A673 (cell line): ENCODE measurements at places on chromosomes 2 and 18. TPM values are rescaled to one million over a fixed set of nuclear protein-coding genes. Genes with fewer than 3 reads are reported as not detected.

Gene FRZB
- total RNA-seq, result 1.8 and 3.6 TPM in 2 replicates

Gene LRRC30
- not detected in 2 replicates for total RNA-seq

Gene TMEFF2
- total RNA-seq, result 6.0 and 7.0 TPM in 2 replicates

Gene ARHGAP28
- total RNA-seq, result not detected in 2 replicates

Gene C2orf80
- not detected in 2 replicates for total RNA-seq

Gene DNAJC27
- 4.4 and 6.7 TPM in 2 replicates for total RNA-seq

Gene MC4R
- not detected in 2 replicates for total RNA-seq

Gene NABP1
- 33.2 and 38.4 TPM in 2 replicates for total RNA-seq

Gene TMEM17
- total RNA-seq, result 1.5 and 1.9 TPM in 2 replicates

DNA sequence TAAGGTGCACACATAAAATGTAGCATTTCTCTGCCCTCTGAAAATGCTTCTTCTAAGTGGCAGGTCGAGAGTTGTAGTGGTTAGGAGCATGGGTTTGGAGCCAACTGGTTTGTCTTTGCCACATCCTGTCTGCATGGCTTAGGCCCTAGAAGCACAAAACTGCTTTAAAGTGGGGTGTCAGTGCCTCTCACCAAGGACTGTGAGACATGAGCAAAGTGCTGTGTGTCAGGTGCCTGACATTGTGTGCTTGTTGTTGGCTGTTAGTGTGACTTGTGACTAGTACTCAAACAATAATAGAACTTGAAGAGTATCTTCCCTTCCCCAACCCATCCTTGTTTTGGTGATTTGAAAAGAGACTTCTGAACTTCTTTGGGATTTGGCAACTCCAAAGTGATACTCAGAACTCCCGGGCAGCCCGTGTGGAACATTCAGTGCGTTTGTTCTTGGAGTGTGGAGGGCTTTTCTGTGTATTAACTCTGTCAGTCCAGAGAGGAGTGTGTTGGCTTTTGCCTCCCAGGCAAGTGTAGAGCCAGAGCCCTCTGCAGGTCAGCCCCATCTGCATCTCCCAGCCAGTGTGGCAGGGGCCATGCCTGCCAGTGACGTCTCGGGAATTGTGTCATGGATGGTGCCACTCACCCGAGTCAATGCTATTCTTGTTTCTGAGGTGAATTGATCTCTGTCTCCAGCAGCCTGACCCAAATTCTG is 5.0 kb downstream of the MGAT5 start:
- no peak for DNase-seq

DNA sequence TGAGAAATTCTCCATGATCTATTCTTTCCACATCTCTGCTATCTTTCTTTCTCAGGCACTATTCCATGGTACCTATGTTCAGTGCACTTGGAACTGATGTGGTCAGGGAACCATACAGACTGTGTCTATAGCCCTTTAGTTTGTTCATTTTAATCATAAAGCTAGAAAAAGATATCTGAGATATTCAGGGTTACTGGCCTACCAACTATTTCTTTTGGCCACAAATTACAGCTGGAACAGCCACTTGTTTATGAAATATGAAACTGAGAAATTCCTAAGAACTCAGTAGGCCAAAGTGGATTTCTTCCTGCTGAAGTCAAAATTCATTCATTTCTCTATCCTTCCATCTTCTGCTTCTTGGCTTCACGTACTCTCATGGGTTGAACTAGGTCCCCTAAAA is 22.8 kb upstream of the LYPD1 start:
- H3K36me3 ChIP-seq, result no peaks in the 10 kb centered on the region
- no peaks in the 10 kb centered on the region for H3K27me3 ChIP-seq
- H3K4me3 ChIP-seq, result no peak overlapping the region
- no peaks in the 10 kb centered on the region for H3K4me1 ChIP-seq
- H3K27ac ChIP-seq, result no peak overlapping the region

DNA sequence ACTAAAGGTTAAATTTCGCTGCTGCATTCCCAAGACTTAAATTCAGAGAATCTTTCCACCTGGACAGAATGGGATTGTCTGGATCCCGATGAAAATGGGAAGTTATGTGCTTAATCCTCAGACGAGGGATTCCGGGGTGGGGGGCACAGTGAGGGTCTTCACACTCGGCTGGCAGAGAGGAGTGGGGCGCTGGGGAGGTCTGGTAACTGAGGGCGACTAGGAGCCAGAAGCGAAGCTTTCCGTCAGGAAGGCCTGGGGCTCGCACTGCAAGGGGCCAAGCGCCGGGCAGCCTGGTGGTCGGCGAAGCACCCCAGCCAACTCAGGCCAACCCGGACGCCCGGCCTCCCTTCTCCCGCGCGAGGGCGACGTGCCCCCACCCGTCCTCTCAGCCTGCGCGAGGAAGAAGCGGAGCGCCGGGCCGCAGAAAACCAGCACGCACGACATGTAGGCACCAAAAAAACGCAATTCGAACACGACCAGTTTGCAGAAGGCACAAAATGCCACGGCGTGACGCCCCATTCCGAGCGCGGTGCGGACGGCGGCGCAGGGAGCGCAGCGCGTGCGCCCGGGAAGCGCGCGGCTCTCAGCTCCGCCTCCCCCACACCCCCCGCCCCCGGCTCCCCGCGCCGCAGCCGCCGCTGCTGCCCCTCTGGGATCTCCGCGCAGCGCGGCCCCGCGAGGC is 188.1 kb downstream of the ZEB2 start:
- H3K27ac ChIP-seq, result peak overlapping the region; percentile 95
- DNase-seq, result no peak
- H3K4me3 ChIP-seq, result peak overlapping the region; percentile 60
- H3K4me1 ChIP-seq, result peaks cover 13% of the 10 kb centered on the region
- no peaks in the 10 kb centered on the region for H3K36me3 ChIP-seq

DNA sequence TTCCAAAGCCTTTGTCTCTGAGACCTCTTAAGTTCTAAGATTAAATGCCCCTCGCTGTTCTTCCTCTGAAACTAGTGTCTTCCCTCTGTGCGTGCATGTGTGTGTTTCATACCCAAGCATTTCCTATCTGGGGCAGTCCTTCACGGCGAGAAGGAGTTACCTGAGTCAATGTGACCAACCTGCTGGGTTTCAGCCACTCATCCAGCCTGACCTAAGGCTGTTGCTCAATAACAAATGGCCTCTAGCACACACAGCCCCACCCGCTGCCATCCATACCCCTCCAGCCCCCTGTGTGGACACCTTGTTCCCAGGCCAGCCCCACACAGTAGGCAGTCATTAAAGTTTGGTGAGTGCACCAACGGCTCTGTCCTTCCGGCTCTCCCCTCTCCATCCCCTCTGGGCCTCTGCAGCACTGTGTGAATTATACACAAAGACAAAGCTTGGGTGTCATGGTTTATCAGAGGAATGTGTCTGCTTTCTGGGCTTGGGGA is 53.8 kb upstream of the FOSL2 start:
- no peak overlapping the region for H3K4me3 ChIP-seq
- no peaks in the 10 kb centered on the region for H3K27me3 ChIP-seq
- no peak overlapping the region for H3K27ac ChIP-seq
- no peaks in the 10 kb centered on the region for H3K36me3 ChIP-seq
- DNase-seq, result no peak

GRCh38 chr2:45930396-45930792 is 278.9 kb downstream of the PRKCE start:
- DNase-seq, result no peak
- H3K27me3 ChIP-seq, result no peaks in the 10 kb centered on the region
- no peak overlapping the region for H3K27ac ChIP-seq
- no peak overlapping the region for H3K4me3 ChIP-seq
- H3K4me1 ChIP-seq, result no peaks in the 10 kb centered on the region
- no peaks in the 10 kb centered on the region for H3K36me3 ChIP-seq

DNA sequence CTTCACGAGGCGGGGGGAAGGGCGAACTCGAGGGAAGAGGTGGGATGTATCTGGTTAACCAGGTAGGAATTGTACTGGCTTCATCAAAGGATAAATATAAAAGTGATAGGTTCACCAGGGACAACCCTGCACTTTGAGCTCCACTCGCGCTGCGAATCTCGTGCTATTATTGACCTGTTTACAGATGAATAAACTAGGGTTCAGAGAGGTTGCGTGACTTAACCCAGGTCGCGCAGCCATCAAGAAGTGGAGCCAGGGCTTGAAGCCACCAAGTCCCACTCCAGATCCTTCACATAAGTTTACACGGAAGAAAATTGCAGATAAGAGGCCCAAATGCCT is 1.4 kb upstream of the CYP1B1 start:
- peaks cover 6% of the 10 kb centered on the region for H3K4me1 ChIP-seq
- DNase-seq, result no peak

DNA sequence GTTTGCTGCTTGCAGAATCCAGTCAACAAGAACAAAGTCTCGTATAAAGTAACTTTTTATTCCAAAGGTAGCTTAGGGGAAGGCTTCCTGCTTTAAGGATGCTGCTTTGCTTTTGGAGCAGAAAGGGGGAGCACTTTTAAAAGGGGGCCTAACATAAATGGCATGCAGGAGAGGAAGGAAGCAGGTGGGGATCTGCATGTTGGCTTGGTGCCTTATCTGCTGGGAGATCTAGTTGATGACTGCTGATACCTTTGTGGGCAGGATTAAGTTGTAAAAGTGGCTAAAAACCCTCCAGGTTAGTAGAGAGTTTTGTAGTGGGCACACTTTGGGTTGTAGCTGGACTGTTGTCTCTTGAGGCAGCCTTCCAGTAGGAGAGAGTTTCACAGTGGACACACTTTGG is 22.5 kb downstream of the UBR3 start:
- H3K27ac ChIP-seq, result no peak overlapping the region
- H3K27me3 ChIP-seq, result no peaks in the 10 kb centered on the region
- no peak overlapping the region for H3K4me3 ChIP-seq
- H3K4me1 ChIP-seq, result peaks cover 4% of the 10 kb centered on the region

DNA sequence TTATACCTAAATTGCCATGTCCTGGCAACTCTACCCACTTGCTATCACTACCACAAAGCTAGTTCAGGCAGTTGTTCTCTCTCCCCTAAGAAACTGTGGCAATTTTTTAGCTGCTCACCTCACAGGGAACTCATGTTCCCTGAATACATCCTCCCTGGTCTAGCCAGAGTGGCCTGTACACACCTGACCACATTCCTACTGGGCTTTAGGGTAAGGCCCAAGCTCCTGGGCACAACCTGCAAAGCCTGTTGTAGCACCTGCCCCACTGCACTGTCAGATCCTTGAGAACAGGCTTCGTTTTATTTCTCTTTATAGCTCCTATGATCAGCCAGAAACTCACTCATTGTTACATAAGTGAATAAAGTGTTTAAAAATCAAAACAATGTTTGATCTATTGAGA is 21.5 kb downstream of the CNGA3 start:
- no peak overlapping the region for H3K27ac ChIP-seq
- H3K27me3 ChIP-seq, result peaks cover 9% of the 10 kb centered on the region
- no peaks in the 10 kb centered on the region for H3K36me3 ChIP-seq
- no peak for DNase-seq
- no peak overlapping the region for H3K4me3 ChIP-seq
- H3K4me1 ChIP-seq, result no peaks in the 10 kb centered on the region

DNA sequence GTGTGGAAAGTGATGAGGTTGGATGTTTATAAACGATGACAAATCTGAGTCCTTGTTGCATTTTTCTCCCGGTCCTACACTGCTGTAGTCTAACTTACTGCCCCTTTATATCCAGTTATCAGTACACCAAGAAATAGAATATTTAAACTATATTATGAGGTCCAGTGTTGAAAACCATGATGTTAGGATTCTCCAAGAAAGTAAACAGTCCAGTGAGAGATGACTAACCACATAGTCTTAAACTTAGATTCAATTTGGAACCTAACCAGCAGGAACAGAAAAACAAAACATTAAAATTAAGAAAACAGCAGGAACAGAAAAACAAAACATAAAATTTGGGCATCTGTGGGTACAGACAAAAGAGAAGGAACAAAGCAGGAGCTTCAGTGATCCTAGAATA is 143.2 kb downstream of the TPGS2 start:
- H3K4me3 ChIP-seq, result no peak overlapping the region
- no peak for DNase-seq
- H3K4me1 ChIP-seq, result no peaks in the 10 kb centered on the region
- H3K36me3 ChIP-seq, result no peaks in the 10 kb centered on the region
- peaks cover 17% of the 10 kb centered on the region for H3K27me3 ChIP-seq

DNA sequence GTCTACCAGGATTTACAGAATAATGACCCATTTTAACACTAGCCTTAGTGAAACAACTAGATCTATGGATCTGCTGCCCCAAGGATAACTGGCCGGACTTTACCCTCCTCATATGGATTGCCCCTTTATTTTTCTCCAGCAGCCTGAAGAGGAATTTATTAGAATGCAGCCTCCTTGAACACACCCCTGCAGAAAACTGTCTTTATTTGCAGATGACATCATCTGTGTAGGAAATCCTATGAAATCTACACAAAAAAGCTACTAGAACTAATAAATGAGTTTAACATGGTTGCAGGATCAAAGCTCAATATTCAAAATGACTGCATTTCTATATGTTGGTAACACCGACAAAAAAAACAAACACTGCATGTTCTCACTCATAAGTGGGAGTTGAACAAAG is 29.6 kb downstream of the LBH start:
- H3K36me3 ChIP-seq, result peaks cover 37% of the 10 kb centered on the region
- no peaks in the 10 kb centered on the region for H3K27me3 ChIP-seq
- no peak overlapping the region for H3K27ac ChIP-seq
- no peaks in the 10 kb centered on the region for H3K4me1 ChIP-seq

GRCh38 chr2:120864981-120865380 is 129.3 kb downstream of the GLI2 start:
- no peaks in the 10 kb centered on the region for H3K27me3 ChIP-seq
- H3K27ac ChIP-seq, result no peak overlapping the region
- H3K4me3 ChIP-seq, result no peak overlapping the region
- H3K4me1 ChIP-seq, result peaks cover 16% of the 10 kb centered on the region
- DNase-seq, result no peak

- no peak overlapping the region for H3K27ac ChIP-seq
- no peak for DNase-seq
- no peak overlapping the region for H3K4me3 ChIP-seq
These were observed 55.3 kb upstream of the TMEM163 start for GRCh38 chr2:134773759-134774742.

GRCh38 chr18:7926526-7926925 is 359.4 kb downstream of the PTPRM start:
- no peaks in the 10 kb centered on the region for H3K27me3 ChIP-seq
- no peak overlapping the region for H3K4me3 ChIP-seq
- no peak overlapping the region for H3K27ac ChIP-seq

GRCh38 chr2:130370490-130370889 is 14.6 kb downstream of the PTPN18 start:
- no peak overlapping the region for H3K4me3 ChIP-seq
- no peak for DNase-seq
- no peaks in the 10 kb centered on the region for H3K27me3 ChIP-seq

DNA sequence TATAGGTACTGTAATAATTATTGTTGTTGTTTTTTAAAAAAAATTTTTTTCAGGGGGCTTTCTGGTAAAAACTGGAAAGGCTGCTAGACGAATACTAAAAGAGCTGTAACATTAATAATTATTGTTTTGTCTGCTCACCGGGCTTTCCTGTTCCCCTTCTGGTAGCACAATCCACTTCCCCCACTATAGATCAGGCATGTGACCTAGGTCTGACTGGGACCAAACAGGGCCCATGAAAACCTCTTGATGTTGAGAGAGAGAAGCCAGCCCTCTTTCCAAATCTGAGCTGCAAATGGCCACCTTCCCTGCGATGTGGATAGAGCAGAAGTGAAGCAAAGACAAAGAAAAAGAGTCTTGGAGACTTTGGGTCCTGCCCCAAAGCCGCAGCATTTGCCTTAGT is 23.4 kb downstream of the SH2D6 start:
- H3K36me3 ChIP-seq, result no peaks in the 10 kb centered on the region
- DNase-seq, result no peak
- H3K4me3 ChIP-seq, result no peak overlapping the region
- no peaks in the 10 kb centered on the region for H3K27me3 ChIP-seq
- H3K4me1 ChIP-seq, result peaks cover 42% of the 10 kb centered on the region

GRCh38 chr2:101895819-101896322 is 95.9 kb upstream of the IL1R2 start:
- no peaks in the 10 kb centered on the region for H3K27me3 ChIP-seq
- peaks cover 15% of the 10 kb centered on the region for H3K36me3 ChIP-seq
- H3K4me1 ChIP-seq, result peaks cover 16% of the 10 kb centered on the region
- H3K4me3 ChIP-seq, result no peak overlapping the region
